Mesothelial cell of epicardium (in vitro differentiated cells): ENCODE measurements at places on chromosomes 2 and 18.
A peak's percentile ranks its signal among the peaks of the same experiment; 100 is the strongest.

DNA sequence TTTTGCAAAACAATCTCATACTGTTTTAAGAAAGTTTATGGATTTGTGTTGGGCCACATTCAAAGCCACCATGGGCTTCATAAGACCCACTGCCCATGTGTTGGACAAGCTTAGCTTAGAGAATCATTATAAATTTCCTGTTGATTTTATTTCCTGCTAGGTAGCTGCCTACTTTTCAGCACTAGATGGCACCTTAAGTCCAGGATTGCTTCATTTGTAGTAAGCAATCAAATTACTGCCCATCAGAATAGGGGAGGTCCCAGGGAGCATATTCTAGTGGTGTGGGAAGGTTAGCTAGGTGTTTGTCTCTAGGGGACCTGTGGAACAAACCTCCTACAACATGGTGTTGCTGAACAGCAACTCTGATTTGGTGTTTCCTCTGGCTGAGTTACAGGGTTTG lies 11.0 kb upstream of the DCDC2C start:
- DNase-seq: no peak

- no peak for DNase-seq
Measured at GRCh38 chr2:9918275-9918674, 33.2 kb upstream of the GRHL1 start.

DNA sequence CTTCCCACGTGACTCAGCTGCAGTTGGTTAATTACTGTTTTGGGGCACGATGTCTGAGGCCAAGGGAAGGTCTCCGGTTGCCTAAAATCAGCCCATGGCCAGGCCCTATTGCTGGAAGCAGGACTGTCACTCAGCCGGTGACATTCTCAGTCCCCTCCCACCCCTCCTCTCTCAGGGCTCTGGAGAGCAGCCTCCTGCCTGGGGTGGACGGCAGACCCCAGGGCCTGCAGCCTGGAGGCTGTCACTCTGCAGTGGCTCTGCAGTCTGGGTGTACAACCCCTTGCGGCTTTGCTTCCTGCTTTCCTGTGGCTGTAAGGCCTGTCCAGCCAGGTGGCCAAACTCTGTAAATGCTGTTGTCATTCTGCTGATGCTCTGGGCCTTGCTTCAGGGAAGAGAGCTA lies 32.8 kb downstream of the ZBTB7C start:
- no peak for DNase-seq

- DNase-seq: no peak
Measured at GRCh38 chr2:146365041-146365440, 1479.8 kb upstream of the ACVR2A start.

DNA sequence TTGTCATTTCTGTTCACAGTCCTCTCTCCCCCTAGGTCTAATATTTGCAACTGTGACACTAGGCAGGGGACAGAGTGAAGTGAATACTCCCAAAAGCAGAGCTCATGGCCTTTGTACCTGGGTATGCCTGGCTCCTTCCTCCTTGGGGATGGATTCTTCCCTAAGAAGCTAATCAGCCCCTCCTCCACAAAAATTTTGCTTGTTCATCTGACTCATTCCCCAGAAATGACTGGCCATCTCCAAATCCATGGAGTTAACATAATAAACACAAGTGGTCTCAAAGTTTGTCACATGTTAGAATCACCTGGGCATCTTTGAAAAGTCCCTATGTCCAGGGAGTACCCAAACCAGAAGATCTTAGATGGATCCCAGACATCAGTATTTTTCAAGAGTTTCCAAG lies 65.3 kb downstream of the SUCLG1 start:
- DNase-seq: no peak

GRCh38 chr2:60406192-60406591 lies 147.3 kb downstream of the BCL11A start:
- DNase-seq: no peak

GRCh38 chr2:183269956-183270355 lies 145.7 kb downstream of the NUP35 start:
- DNase-seq: no peak

DNA sequence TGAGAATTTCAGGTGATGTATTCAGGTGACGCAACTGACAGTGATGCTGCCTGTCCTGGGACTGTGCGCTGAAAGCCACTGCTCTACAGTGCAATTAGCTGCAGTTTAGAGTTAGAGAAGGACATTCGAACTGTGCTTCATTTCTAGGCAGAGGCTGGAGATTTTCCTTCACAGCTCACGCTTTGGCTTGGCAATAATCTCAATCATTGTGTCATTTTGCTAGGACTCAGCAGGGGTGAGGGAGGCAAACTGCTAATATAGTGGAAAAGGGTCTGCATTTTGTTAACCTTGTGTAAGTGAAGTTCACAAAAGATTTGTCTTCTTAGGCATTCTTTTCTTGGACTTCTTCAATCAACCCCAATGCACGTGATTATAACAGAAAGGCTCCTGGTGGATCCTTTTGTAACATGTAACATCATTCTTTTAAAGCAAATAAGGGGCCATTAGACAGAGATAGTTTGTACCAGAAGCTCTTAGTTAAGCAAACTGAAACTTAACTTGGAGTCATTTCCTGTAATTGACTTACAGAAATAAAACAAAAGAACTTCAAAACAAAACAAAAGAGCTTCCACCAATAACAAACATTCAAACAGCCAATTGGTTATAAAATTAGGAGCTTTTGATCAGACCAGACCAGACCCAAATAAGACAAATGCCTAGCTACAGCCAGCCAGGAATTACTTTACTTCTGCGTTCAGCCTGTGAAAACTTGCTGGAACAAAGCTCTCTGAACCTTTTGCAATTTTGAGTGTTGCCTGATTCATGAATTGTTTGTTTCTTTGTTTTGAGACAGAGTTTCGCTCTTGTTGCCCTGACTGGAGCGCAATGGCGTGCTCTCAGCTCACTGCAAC lies 1376.3 kb upstream of the CELF4 start:
- DNase-seq: no peak

GRCh38 chr18:58493516-58494253 lies 135.2 kb downstream of the ALPK2 start:
- DNase-seq: peak; percentile 82

GRCh38 chr2:72828840-72829507 lies 3.1 kb upstream of the EXOC6B start:
- no peak for DNase-seq

DNA sequence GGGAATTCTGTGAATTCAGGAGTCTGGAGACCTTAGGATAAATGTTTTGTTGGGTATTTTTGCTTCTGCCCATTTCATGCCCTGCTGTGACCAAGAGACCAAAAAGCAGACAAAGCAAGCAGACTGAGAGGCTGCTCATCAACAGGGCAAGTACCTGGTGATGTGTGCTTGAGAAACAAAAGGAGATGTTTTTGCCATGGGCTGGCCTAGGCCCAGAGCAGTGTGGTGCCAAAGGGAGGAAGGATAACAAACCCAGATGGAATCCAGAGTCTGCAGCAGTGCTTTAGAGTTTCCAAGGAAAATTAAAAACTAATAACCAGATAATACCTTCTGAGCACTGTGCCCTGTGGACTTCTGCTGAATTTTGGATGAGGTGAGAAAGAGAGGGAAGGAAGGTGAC lies 538.4 kb downstream of the STK39 start:
- DNase-seq: no peak

DNA sequence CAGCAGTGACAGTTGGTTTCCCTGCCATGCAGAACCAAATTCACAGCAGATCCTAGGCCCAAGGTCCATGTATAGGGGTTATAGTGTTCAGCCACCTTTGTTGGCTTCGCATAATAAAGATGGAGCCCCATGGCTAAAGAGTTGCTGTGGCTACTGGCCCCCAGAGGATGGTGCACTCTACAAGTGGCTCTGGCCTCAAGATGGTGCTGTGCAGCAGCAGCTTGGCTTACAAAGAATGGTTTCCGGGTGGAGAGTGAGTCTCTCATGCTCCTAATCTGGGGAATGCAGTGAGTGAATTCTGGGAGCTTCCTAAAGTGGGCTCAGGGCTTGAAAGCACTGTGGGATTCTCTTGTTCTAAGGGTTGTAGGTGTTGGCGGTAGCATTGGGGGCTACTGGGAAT lies 1199.7 kb downstream of the CNTNAP5 start:
- no peak for DNase-seq

DNA sequence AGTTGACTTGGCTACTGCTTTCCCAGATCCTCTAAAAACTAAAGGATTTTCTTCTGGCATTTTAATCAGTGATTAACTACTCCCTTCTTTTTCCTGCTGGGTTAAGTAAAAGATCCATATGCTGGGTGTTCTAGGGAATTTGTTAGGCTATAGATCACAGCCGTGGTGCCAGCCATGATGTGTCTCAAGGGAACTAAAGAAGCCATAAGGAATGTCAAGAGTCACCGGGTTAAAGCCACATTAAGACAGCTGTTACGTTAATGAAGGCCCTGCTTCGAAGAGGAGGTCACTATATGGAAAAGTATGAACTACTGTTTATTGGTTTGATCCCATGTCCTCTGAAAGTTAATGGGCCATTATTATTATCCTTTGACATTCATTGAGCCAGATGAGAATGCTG lies 70.7 kb downstream of the PAX3 start:
- DNase-seq: no peak

DNA sequence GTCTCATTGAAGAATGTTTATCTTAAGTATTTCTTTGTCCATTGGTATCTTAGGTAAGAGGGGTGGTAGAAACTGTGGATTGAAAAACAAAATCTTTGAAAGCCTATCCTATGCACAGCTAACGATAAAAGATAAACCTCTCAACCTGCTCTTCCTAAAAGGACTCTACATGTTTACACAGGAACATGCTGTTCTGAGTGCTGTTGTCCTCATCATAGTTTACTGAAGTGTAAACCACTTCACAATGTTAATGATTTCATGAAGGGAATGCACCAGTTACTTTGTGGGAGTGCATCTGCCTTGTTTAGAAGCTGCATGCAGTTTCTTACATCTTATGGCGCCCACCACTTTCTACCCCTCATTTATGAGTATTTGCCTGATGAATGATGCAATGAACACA lies 1.2 kb downstream of the ACMSD start:
- DNase-seq: no peak

DNA sequence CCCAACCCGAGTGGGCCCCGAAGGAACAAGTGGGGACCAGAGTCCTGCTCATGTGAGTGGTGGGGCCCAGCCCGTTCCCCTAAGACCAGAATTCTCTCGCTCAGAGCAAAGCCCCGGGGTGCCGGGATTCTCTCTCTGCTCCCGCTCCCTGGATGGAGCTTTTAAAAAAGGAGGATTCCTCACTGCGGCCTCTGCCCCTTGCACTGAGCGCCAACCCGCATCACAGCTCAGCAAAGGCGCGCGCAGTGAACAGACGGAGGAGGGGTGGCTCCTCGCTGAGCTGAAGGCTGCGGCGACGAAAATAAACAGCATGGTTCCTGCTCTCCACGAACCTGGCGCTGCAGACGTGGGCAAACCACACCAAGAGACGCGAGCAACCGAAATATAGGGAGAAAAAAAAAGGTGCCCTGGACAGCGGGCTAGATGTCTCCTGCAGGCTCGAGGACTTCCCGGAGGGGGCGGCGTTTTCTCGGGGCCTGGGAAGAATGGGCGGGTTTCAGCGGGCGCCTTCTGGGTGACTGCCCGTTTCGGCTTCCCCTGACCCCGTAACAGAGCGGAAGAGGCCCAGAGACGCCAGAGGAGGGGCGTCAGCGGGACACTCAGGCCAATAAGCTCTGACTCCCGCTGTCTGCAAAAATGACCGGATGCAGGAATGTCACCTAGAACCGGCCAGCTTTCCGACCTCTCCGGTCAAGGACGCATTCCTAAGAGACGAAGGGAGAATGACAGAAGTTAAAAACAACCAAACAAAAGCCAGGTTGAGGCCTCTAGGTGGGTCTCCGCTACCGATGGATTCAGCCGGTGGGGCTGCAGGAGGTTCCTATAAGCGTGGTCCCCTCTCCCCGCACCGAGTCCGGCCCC lies 819 bp upstream of the KLF11 start:
- no peak for DNase-seq

DNA sequence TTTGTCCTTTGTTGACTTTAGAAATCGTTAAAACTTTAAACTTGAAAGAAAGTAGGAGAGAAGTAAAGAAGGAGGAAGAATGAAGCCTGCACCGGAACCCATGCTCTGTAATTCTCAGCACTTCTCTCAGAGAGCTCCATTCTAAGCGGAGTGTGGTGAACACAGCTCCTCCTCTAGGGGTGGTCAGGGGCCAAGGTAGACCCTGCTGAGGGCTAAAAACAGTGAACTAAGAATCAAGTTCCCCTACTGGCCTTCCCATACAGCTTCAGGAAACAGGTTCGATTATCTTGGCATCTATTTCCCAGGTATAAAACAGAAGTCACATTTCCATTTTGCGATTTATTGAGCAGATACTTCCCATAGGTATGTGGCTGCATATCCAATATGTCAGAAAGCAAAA lies 92.7 kb upstream of the ASAP2 start:
- no peak for DNase-seq

- no peak for DNase-seq
Measured at GRCh38 chr2:212477571-212477970, 61.0 kb downstream of the ERBB4 start.

DNA sequence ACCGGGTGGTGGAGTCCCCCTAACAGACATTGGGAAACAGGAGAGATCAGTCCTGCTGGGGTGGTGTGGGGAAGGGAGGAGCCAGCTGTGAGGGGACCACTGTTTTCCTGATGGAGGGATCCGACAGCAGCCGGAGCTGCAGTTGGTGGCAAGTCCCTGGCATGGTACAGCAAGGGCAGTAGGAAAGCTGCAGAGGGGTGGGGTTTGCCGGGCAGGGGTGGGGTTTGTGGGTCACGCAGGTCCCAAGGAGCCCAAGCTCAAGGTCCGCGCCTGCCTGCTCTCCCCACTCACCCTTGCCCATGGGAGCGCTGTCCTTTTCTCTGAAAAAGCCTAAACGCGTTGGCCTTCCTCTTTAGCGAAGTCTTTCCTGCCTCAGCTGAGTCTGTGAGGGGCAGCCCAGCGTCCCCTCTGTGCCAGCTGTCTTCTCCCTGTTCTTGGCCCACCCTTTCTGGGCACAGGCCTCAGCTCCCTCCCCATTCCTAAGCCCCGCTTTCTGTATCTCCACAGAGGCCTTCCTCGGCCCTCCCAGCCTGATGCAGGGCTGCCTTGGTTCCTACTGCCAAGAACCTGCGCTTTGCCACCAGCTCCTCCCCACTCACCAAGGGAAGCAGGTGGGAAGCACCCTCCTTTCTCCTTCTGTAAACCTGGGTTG lies 29.3 kb upstream of the INHBB start:
- no peak for DNase-seq

DNA sequence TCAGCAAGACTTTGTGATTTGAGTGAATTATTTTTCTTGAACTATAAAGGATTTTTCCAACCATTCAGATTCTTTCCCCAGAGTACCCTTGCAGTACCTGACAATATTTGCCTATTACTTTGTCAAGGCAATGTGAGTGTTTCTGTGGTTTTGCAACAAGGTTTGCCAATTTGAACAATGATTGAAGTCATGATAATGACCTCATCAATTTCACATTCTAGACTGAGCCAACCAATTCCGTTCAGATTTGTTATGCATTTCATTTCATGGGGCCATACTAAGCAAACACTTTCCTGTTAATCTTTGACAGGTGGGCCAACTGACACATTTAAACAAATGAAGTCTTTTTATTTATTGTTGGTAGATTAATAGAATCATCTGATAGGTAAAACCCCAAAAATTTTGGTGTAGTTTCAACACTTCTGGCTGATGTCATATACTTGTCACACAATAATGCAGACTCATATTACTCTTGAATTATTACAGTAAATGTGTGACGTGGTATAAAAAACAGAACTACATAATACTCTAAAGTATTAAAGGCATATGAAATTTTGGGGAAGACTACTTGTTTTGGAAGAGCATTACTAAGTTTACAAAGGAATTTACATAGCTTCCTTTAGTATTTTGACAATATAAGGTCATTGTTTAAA lies 526.4 kb downstream of the DPP10 start:
- DNase-seq: no peak

- no peak for DNase-seq
Measured at GRCh38 chr2:235086481-235087184, 134.8 kb downstream of the SH3BP4 start.
